Smooth muscle cell of the pulmonary artery (primary cell): ENCODE measurements at places on chromosomes 2 and 18. TPM values are rescaled to one million over a fixed set of nuclear protein-coding genes. Genes with fewer than 3 reads are reported as not detected.

PRSS56 gene
- not detected in 2 replicates for total RNA-seq

SMAD7 gene
- total RNA-seq, result 56.5 and 69.8 TPM in 2 replicates

EVA1A gene
- total RNA-seq, result 26.7 and 94.9 TPM in 2 replicates

ATP6V1B1 gene
- total RNA-seq, result 1.1 and 2.2 TPM in 2 replicates

POTEF gene
- total RNA-seq, result not detected in 2 replicates

AQP12B gene
- total RNA-seq, result not detected in 2 replicates

SGPP2 gene
- total RNA-seq, result not detected in 2 replicates

LAMA3 gene
- total RNA-seq, result 3.8 and 8.3 TPM in 2 replicates

CNDP1 gene
- total RNA-seq, result not detected in 2 replicates

RAB6D gene
- not detected in 2 replicates for total RNA-seq

DNER gene
- total RNA-seq, result 0.20 and 1.0 TPM in 2 replicates

CDK15 gene
- 0.52 and 1.5 TPM in 2 replicates for total RNA-seq

ENOSF1 gene
- total RNA-seq, result 32.0 and 62.7 TPM in 2 replicates
